Naive thymus-derived CD4-positive, alpha-beta T cell (primary cell): ENCODE measurements at places on chromosomes 3 and 15. TPM values are rescaled to one million over a fixed set of nuclear protein-coding genes. Genes with fewer than 3 reads are reported as not detected.

Gene NUP210
- polyA plus RNA-seq: 52.6 TPM

Gene IQSEC1
- 21.1 TPM for polyA plus RNA-seq

Gene SPSB4
- polyA plus RNA-seq: not detected

Gene CPNE4
- polyA plus RNA-seq: not detected

Gene GABRB3
- not detected for polyA plus RNA-seq

Gene NIT2
- 50.8 TPM for polyA plus RNA-seq

Gene SEMA3F
- polyA plus RNA-seq: not detected

Gene FAM98B
- polyA plus RNA-seq: 2.4 TPM

Gene IGSF11
- polyA plus RNA-seq: 0.19 TPM

Gene TGM5
- polyA plus RNA-seq: not detected

Gene SNRPA1
- polyA plus RNA-seq: 86.8 TPM

DNA sequence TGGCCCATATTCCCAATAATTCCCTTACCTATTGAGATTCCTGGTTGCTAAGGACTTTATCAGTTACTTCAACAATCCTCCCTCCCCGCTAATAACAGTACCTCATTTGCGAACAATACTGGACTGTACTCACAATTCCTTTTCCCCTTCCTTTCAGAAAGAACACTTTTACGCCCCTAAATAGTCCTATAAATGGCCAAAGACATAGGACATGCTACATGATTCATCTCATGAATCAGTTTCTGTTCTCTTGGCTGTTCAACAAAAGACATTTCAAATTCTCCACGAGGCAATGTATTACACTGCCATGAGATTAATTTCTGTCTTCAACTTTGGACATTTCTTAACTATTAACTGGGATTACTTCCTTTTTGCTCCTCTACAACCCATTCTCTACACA, 264.4 kb downstream of the TIGIT start:
- no peak overlapping the region for H3K27ac ChIP-seq
- H3K36me3 ChIP-seq: no peaks in the 10 kb centered on the region
- H3K27me3 ChIP-seq: no peaks in the 10 kb centered on the region
- H3K4me3 ChIP-seq: no peak overlapping the region
- no peak for DNase-seq

- no peak for DNase-seq
- no peaks in the 10 kb centered on the region for H3K27me3 ChIP-seq
- no peaks in the 10 kb centered on the region for H3K36me3 ChIP-seq
- no peak overlapping the region for H3K27ac ChIP-seq
- H3K4me3 ChIP-seq: no peak overlapping the region
Observed at GRCh38 chr3:154955907-154956533, 124.1 kb upstream of the MME start.

GRCh38 chr15:78921940-78922339, 22.9 kb downstream of the CTSH start:
- H3K4me3 ChIP-seq: no peak overlapping the region
- no peaks in the 10 kb centered on the region for H3K4me1 ChIP-seq
- no peak for DNase-seq
- no peak overlapping the region for H3K27ac ChIP-seq
- H3K27me3 ChIP-seq: no peaks in the 10 kb centered on the region
- H3K36me3 ChIP-seq: peaks cover 49% of the 10 kb centered on the region

GRCh38 chr15:37537802-37538201, 396.6 kb upstream of the TMCO5A start:
- H3K4me1 ChIP-seq: no peaks in the 10 kb centered on the region
- DNase-seq: no peak
- no peaks in the 10 kb centered on the region for H3K36me3 ChIP-seq

DNA sequence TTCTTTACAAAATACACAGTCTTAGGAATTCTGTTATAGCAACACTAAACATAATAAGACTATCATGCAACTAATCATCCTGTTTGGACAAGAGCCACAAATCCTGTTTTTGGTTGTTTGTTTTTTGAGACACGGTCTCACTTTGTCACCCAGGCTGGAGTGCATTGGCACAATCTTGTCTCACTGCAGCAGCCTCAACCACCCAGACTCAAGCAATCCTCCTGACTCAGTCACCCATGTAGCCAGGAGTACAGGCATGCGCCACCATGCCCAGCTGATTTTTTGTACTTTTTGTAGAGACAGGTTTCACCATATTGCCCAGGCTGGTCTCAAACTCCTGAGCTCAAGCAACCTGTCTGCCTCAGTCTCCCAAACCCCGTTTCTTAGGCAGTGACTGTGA, 28.3 kb downstream of the NEDD4 start:
- DNase-seq: no peak
- no peak overlapping the region for H3K4me3 ChIP-seq
- no peak overlapping the region for H3K27ac ChIP-seq
- H3K36me3 ChIP-seq: no peaks in the 10 kb centered on the region
- H3K4me1 ChIP-seq: no peaks in the 10 kb centered on the region

DNA sequence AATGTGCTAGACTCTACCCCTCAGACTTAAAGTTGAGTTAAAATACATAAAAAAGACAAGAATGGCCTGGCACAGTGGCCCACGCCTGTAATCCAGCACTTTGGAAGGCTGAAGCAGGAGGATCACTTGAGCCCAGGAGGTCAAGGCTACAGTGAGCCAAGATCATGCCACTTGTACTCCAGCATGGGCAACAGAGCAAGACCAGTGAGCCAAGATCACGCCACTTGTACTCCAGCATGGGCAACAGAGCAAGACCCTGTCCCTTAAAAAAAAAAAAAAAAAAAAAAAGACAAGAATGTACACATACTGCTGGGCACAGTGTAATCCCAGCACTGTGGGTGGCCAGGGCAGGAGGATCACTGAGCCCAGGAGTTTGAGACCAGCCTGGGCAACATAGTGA, 17.4 kb downstream of the DIS3L start:
- H3K36me3 ChIP-seq: peaks cover 12% of the 10 kb centered on the region
- H3K4me1 ChIP-seq: no peaks in the 10 kb centered on the region
- H3K4me3 ChIP-seq: no peak overlapping the region
- DNase-seq: no peak

DNA sequence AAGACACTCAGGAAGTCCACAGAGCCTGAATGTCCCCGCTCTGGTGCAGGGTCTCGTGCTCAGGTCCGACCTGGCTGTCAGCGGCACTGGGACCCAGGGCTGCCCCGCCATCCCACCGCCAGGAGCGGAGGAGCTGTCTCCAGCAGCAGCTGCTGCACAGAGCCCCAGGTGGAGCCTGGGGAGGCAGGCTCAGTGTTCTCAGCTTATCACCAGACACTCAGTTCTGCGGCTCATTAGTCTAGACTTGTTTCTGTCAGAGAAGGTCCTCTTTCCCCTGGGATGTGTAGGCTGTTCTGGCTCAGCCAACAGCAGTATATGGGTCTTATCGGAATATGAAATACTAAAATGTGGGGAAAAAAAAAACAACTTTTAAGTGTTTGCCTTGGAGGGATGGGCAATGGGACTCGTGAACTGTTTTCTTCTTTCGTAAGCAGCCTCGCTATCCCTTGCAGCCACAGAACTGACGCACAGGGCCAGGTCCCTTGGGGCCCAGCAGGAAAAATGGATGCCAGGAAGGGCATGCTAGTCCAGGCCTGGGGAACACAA, 75.9 kb downstream of the KLF13 start:
- no peaks in the 10 kb centered on the region for H3K27me3 ChIP-seq
- DNase-seq: no peak
- peaks cover 25% of the 10 kb centered on the region for H3K4me1 ChIP-seq

DNA sequence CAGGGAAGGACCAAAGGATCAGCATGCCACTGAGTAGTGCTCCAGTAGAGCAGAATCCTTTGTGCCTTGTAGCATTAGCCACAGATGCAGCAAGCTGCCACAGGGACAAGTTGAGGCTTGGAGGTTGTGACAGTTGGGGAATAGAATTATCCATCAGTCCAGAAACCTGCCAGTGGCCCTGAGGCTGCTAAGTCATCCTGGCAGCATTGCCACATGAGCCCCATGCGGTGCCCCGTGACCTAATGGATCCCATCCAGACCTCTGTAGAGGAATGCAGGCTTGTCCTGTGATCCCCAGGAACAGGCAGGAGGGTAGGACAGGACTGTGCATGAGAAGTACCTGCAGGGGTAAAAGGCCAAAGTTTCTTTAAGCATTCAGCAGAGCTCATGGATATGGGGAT, 51.7 kb downstream of the BOC start:
- no peaks in the 10 kb centered on the region for H3K27me3 ChIP-seq
- H3K27ac ChIP-seq: no peak overlapping the region
- no peak for DNase-seq
- H3K4me1 ChIP-seq: no peaks in the 10 kb centered on the region
- no peak overlapping the region for H3K4me3 ChIP-seq

DNA sequence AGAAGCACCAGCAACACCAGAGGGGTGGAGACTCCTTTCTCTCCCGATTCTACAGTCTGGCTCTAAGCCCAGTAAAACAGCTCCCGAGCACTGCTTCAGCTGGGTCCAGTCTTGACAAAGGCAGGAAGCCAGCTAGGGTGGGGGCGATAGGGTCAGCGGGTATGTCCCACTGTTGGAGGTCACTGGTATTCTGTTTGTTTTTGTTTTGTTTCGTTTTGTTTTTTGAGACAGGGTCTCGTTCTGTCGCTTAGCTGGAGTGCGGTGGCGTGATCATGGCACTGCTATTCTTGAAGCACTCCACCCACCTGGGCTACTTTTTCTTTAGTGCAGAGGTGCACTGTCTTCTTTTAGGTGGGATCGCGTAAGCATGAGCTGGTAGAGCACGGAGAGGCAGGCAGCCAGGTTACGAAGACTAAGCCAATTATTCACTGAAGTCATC, 16.3 kb downstream of the GCSAM start:
- no peaks in the 10 kb centered on the region for H3K27me3 ChIP-seq
- peaks cover 4% of the 10 kb centered on the region for H3K4me1 ChIP-seq
- H3K36me3 ChIP-seq: no peaks in the 10 kb centered on the region
- DNase-seq: no peak

- H3K36me3 ChIP-seq: no peaks in the 10 kb centered on the region
- no peak for DNase-seq
- no peaks in the 10 kb centered on the region for H3K27me3 ChIP-seq
- no peak overlapping the region for H3K27ac ChIP-seq
- no peaks in the 10 kb centered on the region for H3K4me1 ChIP-seq
- H3K4me3 ChIP-seq: no peak overlapping the region
Observed at GRCh38 chr3:149494022-149494758, 19.7 kb downstream of the TM4SF4 start.

GRCh38 chr3:193520738-193521137, 34.0 kb downstream of the ATP13A4 start:
- H3K36me3 ChIP-seq: no peaks in the 10 kb centered on the region

GRCh38 chr3:7877312-7877711, 624.3 kb upstream of the LMCD1 start:
- no peak for DNase-seq
- peak overlapping the region; percentile 27 for H3K27ac ChIP-seq
- H3K4me1 ChIP-seq: peaks cover 11% of the 10 kb centered on the region
- no peak overlapping the region for H3K4me3 ChIP-seq

GRCh38 chr3:73432023-73432705, 192.6 kb downstream of the PDZRN3 start:
- no peaks in the 10 kb centered on the region for H3K27me3 ChIP-seq
- H3K36me3 ChIP-seq: no peaks in the 10 kb centered on the region
- no peak overlapping the region for H3K27ac ChIP-seq

DNA sequence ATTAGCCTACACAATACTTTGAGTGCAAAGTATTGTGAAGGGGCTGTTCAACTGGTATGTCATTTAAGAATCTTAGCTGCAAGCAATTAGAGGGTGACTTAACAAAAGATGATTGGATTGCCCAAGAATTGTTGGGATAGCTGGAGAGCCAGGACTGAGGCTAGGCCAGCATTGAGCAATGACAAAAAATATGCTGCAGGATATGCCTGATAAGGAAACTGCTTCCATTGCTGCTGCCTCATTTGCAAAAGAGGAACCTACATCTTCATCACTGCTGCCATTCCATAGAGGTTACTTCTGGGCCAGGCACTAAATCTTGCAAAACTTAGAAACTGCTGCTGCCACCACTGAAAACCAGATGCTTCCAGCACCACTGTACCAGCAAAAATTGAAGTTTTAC, 108.0 kb upstream of the TBC1D5 start:
- no peak overlapping the region for H3K4me3 ChIP-seq
- no peaks in the 10 kb centered on the region for H3K4me1 ChIP-seq
- DNase-seq: no peak
- no peak overlapping the region for H3K27ac ChIP-seq
- no peaks in the 10 kb centered on the region for H3K27me3 ChIP-seq

DNA sequence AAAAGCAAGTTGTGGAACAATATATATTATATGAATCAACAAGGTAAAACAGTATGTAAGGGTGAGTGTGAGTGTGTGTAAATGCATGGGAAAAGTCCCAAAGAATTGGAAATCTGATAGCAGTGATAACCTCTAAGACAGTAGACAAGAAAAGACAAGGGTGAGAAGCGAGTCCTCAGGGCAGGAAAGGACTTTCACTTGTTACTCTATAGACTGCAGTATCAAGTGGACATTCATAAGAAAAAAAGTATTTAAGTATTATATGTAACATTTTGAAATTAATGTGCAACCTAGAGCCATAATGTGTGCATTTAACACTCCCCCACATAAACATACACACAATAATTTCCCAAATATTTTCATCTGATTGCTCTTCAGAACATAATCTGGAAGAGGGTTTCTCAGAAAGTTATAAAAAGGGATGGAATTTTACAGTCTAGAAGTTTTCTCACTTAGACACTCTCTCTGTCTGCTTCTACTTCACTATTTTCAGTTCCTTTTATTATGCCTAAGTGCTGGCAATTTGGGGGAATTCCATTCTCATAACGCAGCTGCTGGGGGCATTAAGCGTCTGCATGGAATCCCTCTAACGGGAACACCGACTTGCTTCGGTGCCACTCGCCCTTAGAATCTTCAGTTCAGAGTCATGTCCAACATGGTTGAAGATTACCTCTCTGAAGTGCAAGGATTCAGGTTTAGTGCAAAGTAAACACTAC, 50.0 kb upstream of the CDIN1 start:
- no peak overlapping the region for H3K4me3 ChIP-seq
- DNase-seq: no peak
- no peaks in the 10 kb centered on the region for H3K27me3 ChIP-seq
- no peaks in the 10 kb centered on the region for H3K36me3 ChIP-seq
- H3K27ac ChIP-seq: no peak overlapping the region
- H3K4me1 ChIP-seq: no peaks in the 10 kb centered on the region

- peak overlapping the region; percentile 55 for H3K4me3 ChIP-seq
- H3K36me3 ChIP-seq: no peaks in the 10 kb centered on the region
- H3K27me3 ChIP-seq: no peaks in the 10 kb centered on the region
- H3K27ac ChIP-seq: no peak overlapping the region
Observed at GRCh38 chr3:134364061-134364935, 9.9 kb downstream of the AMOTL2 start.

GRCh38 chr3:112745567-112746248, 101.0 kb downstream of the CD200R1L start:
- H3K4me1 ChIP-seq: peaks cover 10% of the 10 kb centered on the region
- H3K27me3 ChIP-seq: no peaks in the 10 kb centered on the region
- H3K36me3 ChIP-seq: no peaks in the 10 kb centered on the region
- no peak overlapping the region for H3K4me3 ChIP-seq
- no peak overlapping the region for H3K27ac ChIP-seq
